ENCODE measurements at places on chromosomes 4 and X.

DNA sequence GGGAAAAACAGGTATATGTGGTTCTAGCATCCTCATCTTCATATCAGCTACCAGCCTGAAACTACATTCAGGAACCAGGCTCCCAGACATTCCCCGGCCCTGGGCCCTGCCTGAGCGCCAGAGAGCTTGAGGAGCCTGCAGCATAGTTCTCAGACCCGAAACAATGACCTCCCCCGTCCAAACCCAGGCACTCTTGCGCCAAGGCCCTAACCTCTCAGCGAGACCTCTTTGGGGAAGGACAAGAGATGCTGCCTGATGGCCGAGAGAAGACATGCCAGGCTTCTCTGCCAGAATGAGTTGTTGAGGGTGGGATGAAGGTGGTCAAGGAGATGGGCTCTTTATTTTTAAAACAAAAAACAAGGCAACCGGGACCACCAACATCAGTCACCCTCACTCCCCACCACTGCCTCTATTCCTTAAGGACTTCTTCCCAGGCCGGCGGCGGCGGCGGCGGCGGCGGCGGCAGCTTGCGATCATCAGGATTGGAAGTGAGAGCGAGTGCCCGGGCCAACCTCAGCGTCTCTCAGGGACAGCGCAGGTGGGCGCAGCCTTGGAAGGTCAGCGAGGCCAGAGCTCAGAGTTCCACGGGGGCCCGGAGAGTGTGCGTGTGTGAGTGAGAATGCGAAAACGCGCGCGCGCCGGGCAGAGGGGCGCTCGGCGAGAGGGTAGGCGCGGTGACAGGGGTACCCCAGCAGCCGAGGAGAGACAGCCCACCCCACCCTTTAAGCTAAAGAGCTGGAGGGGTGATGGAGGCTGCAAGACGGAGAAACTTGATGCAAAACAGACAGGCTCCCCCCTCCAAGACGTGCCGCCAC, 601 bp downstream of the INPP4B start:
- DNase-seq = no peak

DNA sequence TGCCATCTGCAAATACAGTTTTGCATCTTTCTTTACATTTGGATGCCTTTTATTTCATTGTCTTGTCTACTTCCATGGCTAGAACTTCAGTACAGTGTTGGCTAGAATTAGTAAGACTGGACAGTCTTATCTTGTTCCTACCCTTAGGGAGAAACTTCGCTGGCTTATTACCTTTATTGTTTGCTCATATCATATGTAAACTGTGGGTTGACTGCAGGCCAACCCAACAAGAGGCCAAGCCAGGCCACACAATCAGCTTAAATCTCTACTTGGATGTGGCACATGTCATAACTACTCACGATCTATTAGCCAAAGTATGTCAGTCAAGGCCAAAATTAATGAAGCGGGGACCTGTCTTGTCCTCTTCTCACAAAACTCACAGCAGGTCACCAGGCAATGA, 144.1 kb downstream of the THOC2 start:
- DNase-seq = no peak

GRCh38 chr4:67261971-67262370, 283.3 kb downstream of the CENPC start:
- no peak for DNase-seq

- DNase-seq = no peak
These were observed 284.9 kb downstream of the FBXO8 start for GRCh38 chr4:173998471-173999144.

DNA sequence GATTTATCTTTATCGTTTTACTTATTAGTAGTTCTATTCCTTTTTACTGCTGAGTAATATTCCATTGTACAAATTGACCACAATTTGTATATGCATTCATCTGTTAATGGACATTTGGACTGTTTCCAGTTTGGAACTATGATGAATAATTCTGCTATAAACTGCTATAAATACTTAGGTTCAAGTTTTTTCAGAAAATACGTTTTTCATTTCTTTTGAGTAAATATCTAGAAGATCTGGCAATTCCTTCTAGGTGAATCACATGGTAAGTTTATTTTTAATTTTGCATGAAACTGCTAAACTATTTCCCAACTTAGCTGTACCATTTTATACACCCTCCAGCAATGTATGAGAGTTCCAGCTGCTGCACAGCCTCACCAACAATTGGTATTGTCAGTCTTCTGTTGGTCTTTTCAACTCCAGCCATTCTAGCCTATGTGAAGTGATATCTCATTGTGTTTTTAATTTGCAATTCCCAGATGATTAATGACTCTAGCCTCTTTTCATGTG, 22.2 kb downstream of the LIN54 start:
- no peak for DNase-seq
